ENCODE measurements at places on chromosomes 6 and 20.
A peak's percentile ranks its signal among the peaks of the same experiment; 100 is the strongest.

GRCh38 chr20:5621305-5621704 is 128.9 kb upstream of the SHLD1 start:
- no peak for DNase-seq

GRCh38 chr6:54291146-54291545 is 17.1 kb upstream of the TINAG start:
- DNase-seq = no peak

- no peak for DNase-seq
Measured at GRCh38 chr6:30893666-30894065, 9.3 kb downstream of the DDR1 start.

DNA sequence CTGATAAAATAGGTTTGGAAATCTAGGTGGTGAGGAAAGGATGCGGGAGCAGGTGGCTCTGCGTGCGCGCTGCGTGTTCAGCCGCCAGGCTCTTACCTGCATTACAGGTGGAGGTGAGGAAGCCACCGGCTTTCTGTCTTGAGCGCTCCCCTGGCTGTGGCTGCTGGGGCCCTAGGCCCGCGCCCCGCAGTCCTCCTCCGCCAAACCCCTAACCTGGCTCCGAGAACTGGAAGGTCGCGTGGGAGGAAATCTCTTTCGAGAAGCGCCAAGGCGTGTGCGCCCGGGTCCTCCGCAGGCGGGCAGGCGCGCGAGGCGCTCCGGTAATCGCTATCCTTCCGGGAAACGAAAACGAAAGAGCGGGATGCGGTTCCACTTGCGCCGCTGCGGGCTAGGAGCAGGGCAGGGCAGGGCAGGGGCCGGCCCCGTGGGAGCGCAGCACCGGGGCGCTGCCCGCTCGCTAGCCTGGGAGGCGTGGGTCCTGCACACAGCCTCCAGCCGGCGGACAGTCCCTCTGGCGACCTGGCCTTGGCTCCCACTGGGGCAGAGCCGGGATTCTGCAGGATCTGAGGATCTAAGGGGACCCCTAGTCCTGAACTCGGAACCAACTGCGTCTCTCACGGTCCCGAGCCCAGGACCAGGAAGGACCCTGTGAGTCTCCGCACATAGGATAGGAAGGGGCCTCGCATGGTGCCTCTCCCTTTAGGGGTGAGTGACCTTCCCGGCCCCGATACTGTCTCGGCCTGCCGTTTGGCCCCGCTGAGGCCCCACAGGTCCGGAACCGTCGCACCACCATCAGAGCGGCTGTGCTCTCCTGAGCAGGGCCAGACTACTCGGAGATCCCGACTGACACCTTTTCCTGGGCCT is at the start of gene ETV7:
Gene ETV7, minus strand, starts transcription at position 230 of the 864 bp plus-strand sequence. Its CDS starts 128 bp downstream, at position 102.
- DNase-seq = peak; percentile 6

GRCh38 chr6:3357678-3358077 is 98.9 kb downstream of the PSMG4 start:
- no peak for DNase-seq

DNA sequence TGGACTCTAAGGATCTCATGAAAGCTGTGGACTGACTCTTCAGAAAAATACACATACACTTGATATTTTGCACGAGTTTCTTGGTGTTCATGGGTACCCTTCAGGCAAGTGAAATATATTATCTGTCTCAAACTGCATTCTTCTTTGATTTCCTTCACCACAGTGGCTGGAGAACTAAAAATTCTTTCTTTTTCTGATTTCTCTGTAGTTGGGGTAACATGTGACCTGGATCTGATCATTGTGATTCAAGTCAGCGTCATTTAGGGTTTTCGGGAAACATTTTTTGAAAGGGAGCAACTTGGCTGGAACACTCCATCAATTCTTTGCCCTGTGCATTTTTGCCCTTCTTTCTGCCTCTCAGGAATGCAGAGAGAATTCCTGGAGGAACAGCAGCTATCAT is 205.8 kb downstream of the OR2B2 start:
- DNase-seq = no peak

- DNase-seq = no peak
Measured at GRCh38 chr6:87487555-87487954, 14.8 kb downstream of the SLC35A1 start.

DNA sequence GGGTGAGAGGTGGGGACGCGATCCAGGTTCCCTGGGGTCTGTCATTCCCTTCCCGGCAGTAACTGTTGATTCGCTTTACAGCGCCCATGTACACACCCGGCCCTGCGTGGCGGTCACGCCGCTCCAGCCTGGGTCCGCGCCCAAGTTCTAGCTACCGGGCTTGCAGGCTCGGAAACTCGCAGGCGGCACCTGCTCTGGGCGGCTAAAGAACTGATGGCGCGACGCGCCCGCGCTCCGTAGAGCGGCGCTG is 1.4 kb upstream of the POU3F2 start:
- DNase-seq = no peak

DNA sequence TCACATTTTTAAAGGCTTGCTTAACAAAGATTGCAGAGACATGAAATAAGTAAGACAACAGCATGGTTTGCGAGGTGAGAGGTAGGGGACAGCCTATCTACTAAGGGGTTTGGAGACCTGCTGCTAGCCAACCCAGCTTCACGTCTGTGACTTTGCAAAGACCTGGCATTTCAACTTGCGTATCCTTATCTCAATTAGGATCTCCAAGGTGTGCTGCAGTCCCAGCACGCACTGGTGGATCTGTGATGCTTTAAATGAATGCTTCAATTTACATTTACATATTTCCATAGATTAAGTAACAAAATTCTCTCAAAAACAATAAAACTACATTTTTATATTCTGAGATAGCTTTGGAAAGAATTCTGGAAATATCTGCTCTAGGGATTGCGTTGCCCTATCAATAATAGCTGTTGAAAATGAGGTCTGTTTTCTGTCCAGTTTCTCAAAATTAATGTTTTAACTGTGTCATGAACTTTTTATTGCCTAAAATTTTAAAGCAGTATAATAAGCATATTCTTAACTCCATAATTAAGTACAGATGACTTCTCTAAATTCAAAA is 124.4 kb upstream of the EDN1 start:
- no peak for DNase-seq

- DNase-seq = no peak
Measured at GRCh38 chr6:129653229-129653628, 56.7 kb downstream of the ARHGAP18 start.

- no peak for DNase-seq
Measured at GRCh38 chr6:31676322-31676903, 4.5 kb downstream of the LY6G5C start.

DNA sequence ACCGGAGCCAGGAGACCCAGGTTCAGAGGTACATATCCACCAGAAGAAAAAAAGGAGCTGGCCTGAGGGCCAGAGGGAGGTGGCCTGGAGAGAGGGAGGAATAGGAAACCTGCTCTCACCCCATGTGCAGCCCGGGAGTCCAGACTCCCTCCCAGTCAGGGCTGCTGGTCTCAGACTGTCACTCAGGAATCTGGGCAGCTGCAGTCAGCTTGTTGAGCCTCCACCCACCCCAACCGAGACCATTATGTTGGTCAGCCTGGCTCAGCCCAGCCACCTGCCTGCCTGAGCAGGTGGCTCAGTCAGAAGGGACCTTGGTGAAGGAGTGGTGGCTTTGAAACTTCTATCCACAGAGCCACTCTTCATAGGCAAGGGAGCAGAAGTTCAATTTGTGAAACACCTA is 53.3 kb upstream of the EPB41L1 start:
- DNase-seq = no peak

GRCh38 chr6:43951063-43951755 is 176.0 kb downstream of the MRPL14 start:
- DNase-seq = no peak

DNA sequence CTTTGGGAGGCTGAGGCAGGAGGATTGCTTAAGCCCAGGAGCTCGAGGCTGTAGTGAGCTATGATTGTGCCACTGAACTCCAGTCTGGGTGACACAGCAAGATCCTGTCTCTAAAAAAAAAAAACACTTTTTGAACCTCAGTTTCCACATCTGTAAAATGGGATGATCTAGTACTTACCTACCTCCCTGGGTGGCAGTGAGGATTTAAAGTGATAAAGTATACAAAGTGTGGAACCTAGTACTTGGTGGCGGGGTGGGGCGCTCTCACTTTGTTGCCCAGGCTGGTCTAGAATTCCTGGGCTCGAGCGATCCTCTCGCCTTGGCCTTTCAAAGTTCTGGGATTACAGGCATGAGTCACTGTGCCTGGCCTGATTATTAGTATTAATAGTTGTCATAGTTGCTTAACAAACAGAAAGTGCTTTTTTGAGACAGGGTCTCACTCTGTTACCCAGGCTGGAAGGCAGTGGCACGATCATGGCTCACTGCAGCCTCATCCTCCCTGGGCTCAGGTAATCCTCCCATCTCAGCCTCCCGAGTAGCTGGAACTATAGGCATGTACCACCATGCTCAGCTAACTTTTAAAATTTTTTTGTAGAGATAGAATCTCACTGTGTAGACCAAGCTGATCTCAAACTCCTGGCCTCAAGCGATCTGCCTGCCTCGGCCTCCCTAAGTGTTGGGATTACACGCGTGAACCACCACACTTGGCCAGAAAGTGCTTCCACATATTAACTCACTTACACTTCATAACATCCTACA is 7.0 kb upstream of the PLTP start:
- no peak for DNase-seq
